GDM1 (cell line): ENCODE measurements at places on chromosomes 1 and 21.

GRCh38 chr1:62361431-62361830 lies 42.2 kb upstream of the KANK4 start:
- no peak for DNase-seq

- peak; percentile 80 for DNase-seq
Measured at GRCh38 chr21:43659136-43660000, at the start of the genes HSF2BP and RRP1B. HSF2BP (minus strand) TSS chr21:43659488; CDS start chr21:43658096, 1,392 bp downstream. RRP1B (plus strand) TSS chr21:43659560; CDS start chr21:43659665, 105 bp downstream.

DNA sequence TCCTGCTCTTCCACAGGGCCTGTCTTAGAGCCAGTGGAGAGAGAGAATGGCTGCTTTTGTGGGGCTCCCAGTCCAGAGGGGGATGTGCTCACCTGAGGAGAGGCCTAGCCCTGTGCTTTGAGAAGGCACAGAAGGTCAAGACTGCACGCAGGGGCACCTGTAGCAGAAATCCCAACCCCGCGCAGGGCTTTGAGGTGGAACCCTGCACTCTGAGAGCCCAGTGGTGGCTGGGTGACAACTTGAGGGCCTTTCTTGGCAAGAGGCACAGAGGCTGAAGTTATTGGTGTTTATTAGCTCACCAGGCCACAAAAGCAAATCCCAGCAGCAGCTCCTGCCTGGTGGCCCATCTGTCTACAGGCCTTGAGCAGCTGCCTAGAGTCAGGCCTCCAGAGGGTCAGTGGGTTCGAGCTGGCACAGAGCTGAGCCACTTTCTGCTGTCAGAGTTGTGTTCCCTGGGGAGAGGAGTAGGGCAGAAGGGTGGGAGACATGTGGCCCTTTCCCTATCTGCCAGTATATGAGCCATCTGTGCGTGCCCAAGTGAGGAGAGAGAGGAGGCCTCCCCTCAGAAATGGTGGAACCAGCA lies 31.4 kb downstream of the SZRD1 start:
- DNase-seq: no peak

GRCh38 chr1:29197590-29197924 lies 15.9 kb upstream of the SRSF4 start:
- DNase-seq: peak; percentile 10

DNA sequence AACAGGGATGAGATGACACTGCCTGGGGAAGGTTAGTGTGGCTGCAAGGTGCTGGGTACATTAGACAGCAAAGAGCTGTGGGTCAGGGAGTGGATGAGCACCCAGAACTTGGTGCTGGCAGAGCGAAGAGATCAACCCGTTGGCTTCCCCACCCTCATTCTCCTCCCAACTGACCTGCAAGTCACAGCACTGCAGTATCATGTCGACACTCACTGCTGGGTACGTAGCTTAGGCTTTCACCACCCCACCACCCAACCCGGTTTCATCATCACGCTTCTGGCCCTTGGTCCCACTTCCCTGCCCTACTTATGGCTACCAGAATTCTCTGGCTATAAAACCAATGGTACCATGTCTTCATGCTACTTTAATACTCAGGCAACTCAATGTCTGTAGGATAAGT lies 73.6 kb upstream of the LYST start:
- no peak for DNase-seq

GRCh38 chr1:37033355-37034101 lies 787 bp downstream of the GRIK3 start:
- no peak for DNase-seq

DNA sequence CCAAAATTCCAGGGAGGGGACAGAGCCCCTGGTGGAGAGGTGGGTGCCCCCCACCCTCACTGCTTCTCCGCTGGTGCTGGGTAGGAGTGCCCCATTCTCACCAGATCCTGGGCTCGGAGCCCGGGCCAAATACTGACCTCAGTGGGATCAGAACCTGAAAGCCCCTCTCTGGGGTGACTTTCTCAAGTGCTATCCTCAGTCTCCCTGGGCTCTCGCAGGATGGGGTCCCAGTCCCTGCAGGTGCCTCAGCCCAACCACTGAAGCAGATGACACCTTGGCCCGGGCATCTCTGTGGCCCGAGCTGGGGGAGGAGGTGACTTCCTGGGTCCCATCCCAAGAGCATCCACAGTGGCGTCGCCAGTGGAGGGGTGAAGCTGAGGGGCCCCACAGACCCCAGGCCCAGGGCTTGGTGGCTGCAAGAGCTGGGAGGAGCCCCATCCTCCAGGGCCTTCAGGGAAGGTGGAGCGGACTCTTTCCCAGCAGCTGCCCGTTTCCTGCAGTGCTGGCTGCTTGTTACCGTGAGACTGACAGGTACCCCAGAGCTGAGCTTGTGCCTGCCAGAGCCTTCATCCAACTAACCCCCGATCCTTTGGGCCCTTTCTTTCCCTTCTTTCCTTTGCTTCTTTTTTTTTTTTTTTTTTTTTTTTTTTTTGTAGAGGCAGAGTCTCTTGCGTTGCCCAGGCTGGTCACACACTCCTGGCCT lies 3.9 kb upstream of the FNDC10 start:
- no peak for DNase-seq
